HL-60 (cell line): ENCODE measurements at places on chromosomes 6 and 20.

DNA sequence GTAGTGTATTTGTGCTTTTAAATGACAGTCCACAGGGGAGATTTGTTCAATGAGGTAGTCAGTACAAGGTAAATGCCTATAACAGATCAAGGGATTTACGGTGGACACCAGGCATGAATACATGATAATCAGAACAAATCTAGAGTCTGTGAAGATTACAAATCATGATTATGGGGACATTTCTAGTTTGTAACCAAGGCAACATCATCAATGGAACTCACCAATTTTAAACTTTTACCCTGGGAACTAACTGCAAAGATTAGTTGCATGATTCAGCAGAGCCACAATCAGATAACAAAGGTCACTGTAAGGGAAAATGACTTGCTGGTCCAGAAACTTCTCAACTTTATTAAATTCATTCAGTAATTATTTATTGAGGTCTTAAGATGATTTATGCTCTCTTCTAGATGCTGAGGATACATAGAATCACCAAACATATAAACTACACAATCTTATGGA is at the start of gene CRISP1:
Gene CRISP1, minus strand, starts transcription at position 51 of the 459 bp plus-strand sequence. CDS start 9,135 bp downstream, outside the sequence.
- no peak for DNase-seq

DNA sequence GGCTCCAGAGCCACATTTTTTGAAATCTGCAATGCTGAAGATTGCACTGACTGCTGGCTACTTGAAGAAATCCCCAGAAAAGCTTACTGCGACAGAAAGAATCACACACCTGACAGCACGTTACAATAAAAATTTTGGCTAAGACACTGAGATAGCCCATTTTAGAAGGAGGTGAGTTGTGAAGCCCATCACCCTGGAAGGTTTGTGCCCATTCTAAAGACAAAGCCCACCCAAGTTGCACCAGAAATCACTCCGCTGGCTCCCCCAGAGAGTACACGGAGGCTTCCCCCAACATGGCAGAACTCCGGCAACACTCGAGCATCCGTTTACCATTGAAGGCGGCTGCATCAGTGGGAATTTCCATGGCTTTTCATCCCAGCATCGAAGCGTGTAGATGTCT is 29.4 kb downstream of the LPA start:
- DNase-seq = no peak

GRCh38 chr6:36290668-36291620 is 21.1 kb downstream of the PNPLA1 start:
- DNase-seq = peak; percentile 75

DNA sequence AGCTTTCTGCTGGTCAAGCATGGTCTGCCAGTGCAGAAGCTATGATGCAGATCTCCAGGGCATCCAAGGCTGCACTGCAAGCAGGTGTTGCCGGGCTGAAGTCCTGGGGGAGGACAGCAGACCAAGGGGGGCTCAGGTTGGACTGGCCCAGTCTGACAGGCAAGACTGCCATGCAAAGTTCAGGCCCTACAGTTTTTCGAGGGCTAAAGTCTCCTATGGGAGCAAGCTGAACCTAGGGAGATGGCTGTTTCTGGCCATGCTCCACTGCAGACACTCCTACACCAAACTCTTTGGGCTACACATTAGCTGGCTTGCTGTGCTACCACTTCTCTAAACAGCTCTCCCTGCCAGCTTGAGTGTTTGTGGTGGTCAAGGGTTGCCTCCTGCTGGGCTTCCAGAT is 130.0 kb upstream of the SYNCRIP start:
- no peak for DNase-seq

- DNase-seq = no peak
Observed at GRCh38 chr6:18260448-18261106, 3.8 kb downstream of the DEK start.

DNA sequence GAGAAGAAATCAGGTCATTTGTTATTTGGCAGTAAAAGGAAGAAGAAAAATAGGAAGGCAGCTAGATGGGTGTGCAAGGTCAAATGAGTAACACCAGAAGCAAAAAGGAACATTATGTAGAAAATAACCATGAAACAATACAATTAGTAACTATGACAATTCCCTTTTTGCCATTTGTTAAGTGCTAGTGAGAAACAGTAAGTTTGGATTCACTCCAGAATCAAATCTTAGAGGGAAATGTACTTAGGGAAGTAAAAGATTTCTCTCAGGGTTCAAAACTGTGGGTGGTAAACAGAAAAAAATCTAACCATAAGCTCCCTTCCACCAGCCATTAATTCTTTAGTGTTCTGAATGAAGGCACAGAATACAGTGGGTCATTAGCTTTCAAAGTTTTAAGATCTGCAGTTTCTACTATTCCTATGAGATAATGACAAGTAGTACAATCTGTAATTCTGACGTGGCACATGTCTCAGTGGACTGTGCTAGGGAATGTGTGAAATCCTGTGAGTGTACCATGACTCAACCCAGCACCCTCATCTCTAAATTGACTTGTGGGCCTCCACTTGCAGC is 17.1 kb downstream of the REPS1 start:
- DNase-seq = no peak

- no peak for DNase-seq
Observed at GRCh38 chr6:41379306-41379705, 43.9 kb downstream of the NCR2 start.

DNA sequence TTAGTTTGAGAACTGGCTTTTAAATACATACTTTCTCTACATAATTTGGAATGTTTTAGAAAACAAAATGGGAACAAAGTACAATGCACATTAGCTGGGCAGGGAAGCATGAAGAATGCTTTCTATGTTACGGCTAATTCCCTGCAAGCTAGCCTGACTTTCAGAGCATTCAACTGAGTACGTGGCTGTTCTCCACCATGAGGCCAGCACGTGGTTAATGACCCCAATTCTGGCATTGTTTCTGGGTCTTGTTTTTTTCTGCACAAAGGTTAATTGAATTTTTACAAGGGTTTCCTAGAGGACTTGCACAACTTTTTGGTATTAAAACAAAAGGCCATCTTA is 208.6 kb upstream of the AGPAT4 start:
- DNase-seq = no peak

GRCh38 chr6:45727228-45727627 is 288.4 kb downstream of the CLIC5 start:
- no peak for DNase-seq

GRCh38 chr6:79605061-79605460 is 26.1 kb upstream of the SH3BGRL2 start:
- no peak for DNase-seq

GRCh38 chr6:72643214-72643613 is 21.4 kb downstream of the KCNQ5 start:
- no peak for DNase-seq

DNA sequence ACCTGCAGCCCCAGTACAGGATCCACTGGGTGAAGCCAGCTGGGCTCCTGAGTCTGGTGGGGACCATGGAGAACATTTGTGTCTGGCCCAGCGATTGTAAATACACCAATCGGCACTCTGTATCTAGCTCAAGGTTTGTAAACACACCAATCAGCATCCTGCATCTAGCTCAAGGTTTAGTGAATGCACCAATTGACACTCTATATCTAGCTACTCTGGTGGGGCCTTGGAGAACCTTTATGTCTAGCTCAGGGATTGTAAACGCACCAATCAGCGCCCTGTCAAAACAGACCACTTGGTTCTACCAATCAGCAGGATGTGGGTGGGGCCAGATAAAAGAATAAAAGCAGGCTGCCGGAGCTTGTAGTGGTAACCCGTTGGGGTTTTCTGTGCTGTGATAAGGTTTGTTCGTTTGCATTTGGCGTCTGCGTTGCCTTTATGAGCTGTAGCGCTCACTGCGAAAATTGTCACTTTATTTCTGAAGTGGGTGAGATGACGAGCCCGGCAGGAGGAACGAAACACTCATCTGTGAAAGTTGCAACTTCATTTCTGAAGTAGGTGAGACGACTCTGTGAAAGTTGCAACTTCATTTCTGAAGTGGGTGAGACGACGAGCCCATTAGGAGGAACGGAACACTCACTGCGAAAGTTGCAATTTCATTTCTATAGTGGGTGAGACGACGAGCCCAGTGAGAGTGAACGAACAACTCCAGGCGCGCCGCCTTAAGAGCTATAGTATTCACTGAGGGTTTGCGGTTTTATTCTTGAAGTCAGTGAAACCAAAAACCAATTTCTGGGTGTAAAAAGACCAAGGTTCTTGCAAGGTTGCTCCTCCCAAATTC is 31.1 kb downstream of the SERPINB6 start:
- DNase-seq = no peak

DNA sequence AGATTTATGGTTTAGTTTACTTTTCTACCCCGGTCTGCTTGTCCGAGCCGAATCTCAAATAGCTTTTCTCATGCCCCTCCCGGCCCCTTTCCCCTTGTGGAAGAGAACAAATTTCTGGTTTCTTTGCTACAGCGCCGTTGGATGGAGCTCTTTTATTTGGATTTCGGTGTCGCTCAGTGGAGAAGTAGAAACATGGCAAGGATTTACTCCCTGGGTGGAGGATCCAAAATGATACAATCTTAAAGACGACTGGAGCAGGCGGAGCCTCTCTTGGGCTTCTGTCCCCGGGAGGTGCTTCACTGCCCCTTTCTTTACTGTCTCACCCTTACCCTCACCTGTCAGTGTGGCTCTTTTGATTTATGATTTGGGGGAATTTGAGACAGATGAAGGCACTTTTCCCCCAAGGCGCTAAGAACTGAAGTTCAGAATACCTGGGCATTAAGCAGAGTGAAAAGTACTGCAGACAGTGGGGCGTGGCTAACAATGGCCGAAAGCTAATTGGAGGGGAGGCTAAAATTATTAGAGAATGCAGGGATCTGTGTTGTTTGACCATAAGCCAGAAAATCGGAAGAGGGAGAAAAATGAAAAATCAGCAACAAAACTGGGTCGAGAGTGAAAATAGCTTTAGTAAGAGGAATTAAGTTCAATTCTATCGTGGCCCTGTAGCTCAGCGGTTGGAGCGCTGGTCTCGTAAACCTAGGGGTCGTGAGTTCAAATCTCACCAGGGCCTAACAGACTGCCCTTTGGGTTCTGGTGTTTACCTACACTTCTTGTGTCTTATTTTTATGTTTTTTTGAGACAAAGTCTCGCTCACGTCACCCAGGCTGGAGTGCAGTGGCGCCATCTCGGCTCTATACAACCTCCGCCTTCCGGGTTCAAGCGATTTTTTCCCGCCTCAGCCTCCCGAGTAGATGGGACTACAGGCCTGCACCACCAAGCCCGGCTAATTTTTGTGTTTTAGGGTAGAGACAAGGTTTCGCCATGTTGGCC is 145.1 kb upstream of the ZNF184 start:
- DNase-seq = no peak

GRCh38 chr20:3193806-3194616 is 10.5 kb downstream of the DDRGK1 start:
- DNase-seq = no peak

- DNase-seq = no peak
Observed at GRCh38 chr6:40359808-40360207, 227.4 kb downstream of the LRFN2 start.

GRCh38 chr20:59949911-59950310 is 8.3 kb upstream of the CDH26 start:
- DNase-seq = no peak

GRCh38 chr6:106117579-106117978 is 31.4 kb downstream of the PRDM1 start:
- DNase-seq = peak; percentile 68

DNA sequence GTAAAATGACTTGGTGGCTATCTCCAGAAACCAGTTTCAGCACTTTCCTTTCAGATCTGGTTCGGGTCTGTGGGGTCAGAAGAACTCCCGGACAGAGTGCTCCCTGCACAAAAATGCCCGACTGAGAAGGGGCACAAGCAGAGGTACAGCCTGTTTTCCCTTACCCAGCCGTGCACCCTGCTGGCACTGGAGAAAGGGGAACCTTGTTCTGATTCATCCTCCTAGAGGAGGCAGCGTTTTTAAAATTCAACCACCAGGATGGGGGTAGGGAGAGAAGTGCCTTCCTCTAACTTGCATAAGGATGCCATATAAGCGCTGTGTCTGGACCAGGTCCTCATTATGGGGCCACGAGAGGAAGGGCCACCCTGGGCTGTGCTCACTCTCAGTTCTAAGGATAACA is 17.6 kb downstream of the RIMS4 start:
- DNase-seq = no peak

GRCh38 chr6:130643361-130643760 is 183.8 kb upstream of the SMLR1 start:
- DNase-seq = no peak

- DNase-seq = no peak
Observed at GRCh38 chr6:101578306-101578705, 184.8 kb downstream of the GRIK2 start.

DNA sequence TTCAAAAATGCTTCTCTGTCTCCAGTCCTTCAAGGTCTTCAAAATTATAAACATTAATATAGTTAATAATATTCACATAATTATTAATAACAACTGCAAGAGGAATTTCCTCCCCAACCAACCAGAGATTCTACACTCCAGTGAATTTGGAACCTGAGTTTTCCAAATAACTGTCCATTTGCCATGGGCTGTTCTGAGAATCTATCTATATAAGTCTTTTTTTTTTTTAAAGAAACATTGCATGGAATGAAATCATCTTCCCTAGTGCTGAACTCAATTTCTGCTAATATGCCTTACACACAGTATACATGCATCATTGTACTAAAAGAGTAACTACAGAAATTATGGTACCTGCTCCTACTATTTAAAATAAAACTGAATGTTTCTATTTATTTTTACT is 113.9 kb downstream of the SLC22A3 start:
- no peak for DNase-seq

- no peak for DNase-seq
Observed at GRCh38 chr6:117264692-117265409, 507 bp upstream of the VGLL2 start.
